ENCODE measurements at places on chromosomes 16 and 17.
A peak's percentile ranks its signal among the peaks of the same experiment; 100 is the strongest.

GRCh38 chr17:50239937-50240336, 34.3 kb upstream of the TMEM92 start:
- no peaks in the 10 kb centered on the region for H3K4me1 ChIP-seq
- no peak overlapping the region for H3K27ac ChIP-seq
- H3K36me3 ChIP-seq: no peaks in the 10 kb centered on the region
- no peak for DNase-seq

- no peaks in the 10 kb centered on the region for H3K4me1 ChIP-seq
- DNase-seq: no peak
- H3K36me3 ChIP-seq: no peaks in the 10 kb centered on the region
- H3K4me3 ChIP-seq: no peak overlapping the region
Observed at GRCh38 chr16:81987706-81988105, 23.6 kb downstream of the SDR42E1 start.

GRCh38 chr17:41521574-41522261, 3.0 kb upstream of the KRT15 start:
- no peaks in the 10 kb centered on the region for H3K36me3 ChIP-seq
- H3K4me1 ChIP-seq: no peaks in the 10 kb centered on the region
- no peak for DNase-seq
- no peaks in the 10 kb centered on the region for H3K27me3 ChIP-seq

- no peaks in the 10 kb centered on the region for H3K36me3 ChIP-seq
- no peaks in the 10 kb centered on the region for H3K27me3 ChIP-seq
- no peak for DNase-seq
- H3K4me1 ChIP-seq: no peaks in the 10 kb centered on the region
- no peak overlapping the region for H3K4me3 ChIP-seq
Observed at GRCh38 chr17:67554634-67555033, 163.1 kb upstream of the NOL11 start.

DNA sequence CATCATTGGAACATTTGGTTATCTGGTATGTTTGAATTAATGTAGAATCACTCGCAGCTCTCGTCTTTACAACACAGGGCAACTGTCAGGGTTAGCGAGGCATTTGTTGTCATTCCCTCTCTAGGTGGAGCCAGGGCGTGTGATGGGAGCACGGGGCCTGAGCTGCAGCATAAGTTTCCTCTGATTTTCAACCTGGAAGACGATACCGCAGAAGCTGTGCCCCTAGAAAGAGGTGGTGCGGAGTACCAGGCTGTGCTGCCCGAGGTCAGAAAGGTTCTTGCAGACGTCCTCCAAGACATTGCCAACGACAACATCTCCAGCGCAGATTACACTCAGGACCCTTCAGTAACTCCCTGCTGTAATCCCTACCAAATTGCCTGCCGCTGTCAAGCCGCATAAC, 37.2 kb downstream of the WIPI1 start:
- no peak for DNase-seq
- 0 out of 2 replicates have a peak, but pooled peaks cover 3% of the 10 kb centered on the region for H3K36me3 ChIP-seq
- H3K27ac ChIP-seq: no peak overlapping the region
- no peaks in the 10 kb centered on the region for H3K4me1 ChIP-seq

DNA sequence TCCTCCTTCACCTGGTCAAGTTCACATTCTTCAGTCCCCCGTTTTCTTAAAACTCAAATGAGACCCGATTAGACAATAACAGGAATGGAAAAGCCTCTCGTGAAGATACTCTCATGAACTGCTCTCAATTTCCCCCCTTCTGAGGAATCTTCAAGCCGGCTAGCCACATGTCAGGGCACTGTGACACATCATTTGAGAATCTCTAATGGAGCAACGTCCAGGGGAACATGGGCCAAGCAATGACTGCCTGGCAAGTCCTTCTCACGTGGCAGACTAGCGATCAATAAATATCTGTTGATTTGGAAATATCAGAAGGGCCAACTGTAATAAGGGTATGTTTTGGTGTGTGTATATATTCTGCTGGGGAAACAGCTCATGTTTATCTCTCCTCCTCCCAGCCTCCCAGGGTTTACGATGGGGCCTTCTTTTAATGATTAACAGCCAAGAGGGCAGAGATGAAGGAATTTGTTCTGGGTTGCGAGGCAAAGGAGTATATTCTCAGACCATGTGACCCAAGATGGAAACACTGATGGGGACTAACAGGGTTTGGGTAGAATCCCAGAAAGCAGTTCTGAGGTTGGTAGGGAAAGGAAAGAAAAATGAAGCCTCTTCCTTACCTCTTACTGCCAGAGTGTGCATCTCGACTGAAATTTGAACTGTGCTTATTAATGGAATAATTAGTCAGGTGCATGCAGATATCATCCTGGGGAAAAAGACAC, 21.4 kb downstream of the TTLL6 start:
- no peak overlapping the region for H3K27ac ChIP-seq
- no peaks in the 10 kb centered on the region for H3K27me3 ChIP-seq

DNA sequence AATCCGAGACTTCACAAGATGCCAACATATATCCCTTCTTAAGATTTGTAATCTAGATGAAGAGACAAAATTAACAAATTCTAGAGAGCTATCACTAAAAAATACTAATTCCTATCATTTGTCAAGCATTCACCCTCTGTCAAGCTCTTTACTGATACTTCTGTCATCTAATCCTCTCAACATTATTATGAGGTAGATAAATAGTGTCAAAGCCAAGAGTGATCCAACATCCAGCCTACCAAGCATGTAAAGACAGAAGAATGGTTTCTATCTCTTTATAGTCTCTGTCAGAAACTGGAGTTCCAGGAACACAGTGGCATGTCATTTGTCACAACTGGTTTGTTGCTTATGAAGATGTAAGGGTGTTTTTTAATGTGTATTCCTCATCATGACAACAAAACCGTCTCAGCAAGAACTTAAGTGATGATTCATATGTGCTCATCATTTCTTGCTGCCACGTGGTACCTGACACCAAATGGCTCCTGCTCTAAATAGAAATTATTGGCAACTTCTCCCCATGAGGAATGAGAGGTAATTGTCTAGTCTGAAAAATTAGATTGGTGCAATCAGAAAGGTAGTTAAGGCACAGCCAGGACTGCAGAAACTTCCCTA, 196.8 kb downstream of the TOX3 start:
- DNase-seq: no peak
- H3K4me1 ChIP-seq: no peaks in the 10 kb centered on the region
- H3K27ac ChIP-seq: no peak overlapping the region

DNA sequence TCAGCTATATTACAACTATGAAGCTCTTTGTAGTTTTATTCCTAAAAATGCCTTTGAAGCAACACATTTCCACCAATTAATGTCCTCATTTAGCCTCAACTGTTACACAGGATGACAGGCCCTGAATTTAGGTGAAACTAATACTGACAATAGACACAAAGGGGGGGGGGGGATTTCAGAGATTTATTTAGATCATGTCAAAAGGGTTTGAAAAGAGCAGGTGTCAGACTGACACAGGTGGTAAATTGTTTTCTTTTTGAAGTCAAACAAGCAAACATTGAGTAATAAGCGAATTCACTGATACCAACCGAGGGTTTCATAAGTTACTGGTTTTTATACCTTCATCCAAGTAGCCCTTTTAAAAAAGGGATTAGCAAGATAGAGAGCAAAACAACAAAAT, 40.8 kb downstream of the KANSL1 start:
- H3K4me1 ChIP-seq: peaks cover 94% of the 10 kb centered on the region
- peak overlapping the region; percentile 62 for H3K27ac ChIP-seq
- no peaks in the 10 kb centered on the region for H3K27me3 ChIP-seq
- no peaks in the 10 kb centered on the region for H3K36me3 ChIP-seq
- no peak for DNase-seq

GRCh38 chr17:63452962-63453551, 7.0 kb upstream of the CYB561 start:
- H3K27me3 ChIP-seq: no peaks in the 10 kb centered on the region
- H3K4me1 ChIP-seq: peaks cover 7% of the 10 kb centered on the region
- no peaks in the 10 kb centered on the region for H3K36me3 ChIP-seq
- H3K27ac ChIP-seq: no peak overlapping the region

DNA sequence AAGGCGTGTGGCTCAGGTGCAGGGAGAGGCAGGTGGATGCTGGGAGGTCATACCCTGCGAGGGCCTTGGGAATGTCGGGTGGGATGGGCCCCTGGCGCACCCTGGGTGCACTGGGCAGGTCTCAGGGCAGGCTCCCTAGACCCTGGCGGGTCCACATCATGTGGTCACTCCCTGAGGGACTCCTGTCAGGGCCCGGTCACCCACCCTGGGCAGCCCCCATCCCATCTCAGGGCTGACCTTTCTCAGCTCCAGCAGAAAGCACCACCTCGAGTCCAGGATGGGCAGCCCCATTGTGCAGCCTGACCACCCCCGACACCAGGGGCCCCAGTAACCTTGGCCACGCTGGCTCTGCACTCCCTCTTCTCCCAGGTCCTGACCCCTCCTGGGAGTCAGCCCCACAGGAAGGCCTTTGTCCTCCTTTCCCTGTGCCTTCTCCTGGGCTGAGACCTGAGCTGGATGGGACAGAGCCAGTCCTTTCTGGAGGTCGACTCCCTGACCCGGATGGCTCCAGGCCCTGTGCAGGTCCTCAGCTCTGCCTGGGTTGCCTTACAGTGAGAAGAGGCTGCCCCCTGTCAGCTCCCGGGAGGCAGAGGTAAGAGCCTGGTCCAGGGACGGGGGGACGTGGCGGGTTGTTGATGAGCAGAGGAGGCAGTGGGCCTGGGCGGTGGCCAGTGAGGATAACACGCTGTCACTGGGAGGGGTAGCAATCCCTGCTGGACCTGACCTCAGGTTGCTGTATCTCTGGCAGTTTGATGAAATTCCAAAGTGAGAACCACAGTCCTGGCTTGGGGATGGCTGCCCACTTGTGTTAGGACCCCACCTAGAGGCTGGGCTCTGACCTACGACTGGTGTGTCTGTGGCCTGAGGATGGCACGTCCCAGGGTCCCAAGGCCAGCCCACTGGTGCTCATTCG, 77.9 kb downstream of the GOSR1 start:
- no peaks in the 10 kb centered on the region for H3K27me3 ChIP-seq
- H3K4me3 ChIP-seq: no peak overlapping the region
- no peak overlapping the region for H3K27ac ChIP-seq
- peak; percentile 71 for DNase-seq
- H3K4me1 ChIP-seq: peaks cover 25% of the 10 kb centered on the region

DNA sequence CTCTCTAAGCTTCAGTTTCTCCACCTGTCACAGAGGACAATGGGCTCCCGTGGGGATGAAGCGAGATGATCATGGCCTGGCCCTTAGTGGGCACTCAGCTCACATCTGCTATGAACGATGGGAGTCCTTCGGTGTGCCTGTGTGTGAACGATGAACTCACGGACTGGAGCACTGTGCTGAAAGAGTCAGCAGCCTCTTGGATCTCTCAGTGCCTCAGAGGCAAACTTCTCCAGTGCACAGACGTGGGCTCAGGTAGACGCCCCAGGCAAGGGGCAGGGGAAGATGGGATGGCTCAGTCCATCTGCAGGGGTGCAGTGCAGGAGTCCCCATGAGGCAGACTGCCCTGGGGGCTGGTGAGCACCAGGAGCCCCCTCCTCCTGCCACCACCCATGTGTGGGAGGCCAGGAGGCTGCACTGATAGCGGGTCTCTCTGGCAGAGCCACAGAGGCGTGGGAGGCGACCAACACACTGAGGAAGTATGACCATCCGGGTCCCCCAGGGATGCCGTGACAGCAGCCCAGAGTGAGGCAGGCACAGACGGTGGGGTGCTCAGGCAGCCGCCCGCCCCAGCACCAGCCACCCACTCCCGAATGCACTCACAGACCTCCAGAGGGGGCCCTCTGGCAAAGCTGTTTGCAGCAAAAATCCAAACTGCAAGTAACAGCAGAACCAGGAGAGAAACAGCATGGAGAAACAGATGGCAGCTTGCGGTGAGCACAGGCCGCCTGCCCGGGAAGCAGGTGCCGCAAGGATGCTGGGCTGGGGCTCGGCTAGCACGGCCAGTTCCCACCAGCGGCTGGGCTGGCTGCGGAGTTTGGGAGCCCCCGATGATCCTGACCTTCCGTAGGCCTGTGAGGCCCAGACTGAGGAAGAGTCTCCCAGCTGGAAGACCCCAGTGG, 82.7 kb downstream of the RPH3AL start:
- H3K27ac ChIP-seq: no peak overlapping the region
- no peaks in the 10 kb centered on the region for H3K27me3 ChIP-seq
- no peaks in the 10 kb centered on the region for H3K36me3 ChIP-seq
- no peak for DNase-seq
- H3K4me3 ChIP-seq: no peak overlapping the region

- DNase-seq: peak; percentile 93
- H3K36me3 ChIP-seq: no peaks in the 10 kb centered on the region
- H3K27me3 ChIP-seq: no peaks in the 10 kb centered on the region
- H3K4me1 ChIP-seq: peaks cover 94% of the 10 kb centered on the region
- peak overlapping the region; percentile 99 for H3K27ac ChIP-seq
Observed at GRCh38 chr17:57424777-57425188, 168.5 kb downstream of the MSI2 start.

- no peaks in the 10 kb centered on the region for H3K4me1 ChIP-seq
- no peaks in the 10 kb centered on the region for H3K36me3 ChIP-seq
- no peak overlapping the region for H3K27ac ChIP-seq
Observed at GRCh38 chr16:57775661-57776469, 26.4 kb downstream of the KIFC3 start.

- H3K27me3 ChIP-seq: no peaks in the 10 kb centered on the region
- H3K36me3 ChIP-seq: no peaks in the 10 kb centered on the region
- no peak overlapping the region for H3K4me3 ChIP-seq
- H3K27ac ChIP-seq: no peak overlapping the region
- DNase-seq: no peak
- no peaks in the 10 kb centered on the region for H3K4me1 ChIP-seq
Observed at GRCh38 chr17:67439269-67439668, 62.2 kb downstream of the PITPNC1 start.

GRCh38 chr17:80839970-80840369, 151.7 kb upstream of the CHMP6 start:
- no peak overlapping the region for H3K27ac ChIP-seq
- no peaks in the 10 kb centered on the region for H3K4me1 ChIP-seq
- H3K4me3 ChIP-seq: no peak overlapping the region
- no peak for DNase-seq
- H3K27me3 ChIP-seq: no peaks in the 10 kb centered on the region

- no peak overlapping the region for H3K4me3 ChIP-seq
- peaks cover 22% of the 10 kb centered on the region for H3K36me3 ChIP-seq
- no peaks in the 10 kb centered on the region for H3K4me1 ChIP-seq
- H3K27me3 ChIP-seq: no peaks in the 10 kb centered on the region
- no peak overlapping the region for H3K27ac ChIP-seq
Observed at GRCh38 chr16:69270395-69270794, 40.8 kb upstream of the VPS4A start.

DNA sequence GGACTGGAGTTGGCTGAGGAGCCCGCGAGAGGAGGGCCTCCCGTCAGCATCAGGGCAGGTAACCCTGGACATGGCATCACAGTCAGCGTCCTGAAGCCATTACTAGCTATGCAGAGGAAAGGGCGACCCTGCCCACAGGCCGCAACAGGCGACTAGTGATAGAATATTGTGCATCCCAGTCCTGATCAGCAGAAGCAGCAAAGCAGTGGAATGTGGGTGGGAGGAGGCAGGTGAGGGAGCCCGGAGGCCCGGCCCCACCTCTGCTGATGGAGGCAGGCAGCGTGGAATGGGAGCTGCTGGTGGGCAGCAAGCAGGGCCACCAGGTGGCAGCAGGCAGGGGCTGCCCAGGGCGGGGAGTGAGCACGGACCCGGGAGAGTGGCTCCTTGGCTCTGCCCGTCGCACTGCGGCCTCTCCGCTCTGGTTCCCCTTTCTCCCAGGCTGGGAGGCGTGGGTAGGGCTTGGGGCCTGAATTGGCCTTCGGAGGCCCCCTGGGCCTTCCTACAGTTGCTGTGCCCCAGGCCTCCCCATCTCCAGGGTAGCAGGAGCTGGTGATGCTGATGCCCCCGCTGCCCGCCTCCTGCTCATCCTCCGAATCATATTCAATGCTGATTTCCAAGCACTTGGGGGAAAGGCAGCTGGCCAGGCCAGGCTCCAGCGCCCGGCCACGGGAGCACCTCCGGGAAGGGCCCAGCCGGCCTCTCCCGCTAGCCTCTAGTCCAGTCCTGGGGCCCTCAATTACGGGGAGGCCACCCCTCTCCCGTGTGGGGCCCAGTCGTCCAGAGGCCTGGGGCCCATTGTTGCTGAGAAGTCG, 20.2 kb downstream of the TSPOAP1 start:
- DNase-seq: no peak
- no peak overlapping the region for H3K4me3 ChIP-seq
- no peak overlapping the region for H3K27ac ChIP-seq
- peaks cover 4% of the 10 kb centered on the region for H3K4me1 ChIP-seq

All from Karpas-422 (cell line).